ENCODE measurements at places on chromosomes 2 and 18. TPM values are rescaled to one million over a fixed set of nuclear protein-coding genes. Genes with fewer than 3 reads are reported as not detected.

BOD1L2 gene
- total RNA-seq: not detected

ASXL2 gene
- total RNA-seq: 5.6 TPM

SLC9A4 gene
- total RNA-seq: not detected

GATA6 gene
- total RNA-seq: 15.4 TPM

GPR17 gene
- total RNA-seq: not detected

MAPRE3 gene
- 0.90 TPM for total RNA-seq

ZBTB7C gene
- total RNA-seq: not detected

DQX1 gene
- total RNA-seq: 0.09 TPM

IMMT gene
- 63.2 TPM for total RNA-seq

RAPGEF4 gene
- total RNA-seq: 6.2 TPM

PRKAG3 gene
- not detected for total RNA-seq

ADCYAP1 gene
- total RNA-seq: 0.94 TPM

PRSS56 gene
- not detected for total RNA-seq

L3MBTL4 gene
- total RNA-seq: not detected

DPP4 gene
- 5.0 TPM for total RNA-seq

MC5R gene
- not detected for total RNA-seq

CIB4 gene
- total RNA-seq: not detected

GAL3ST2 gene
- not detected for total RNA-seq

SMC6 gene
- 26.0 TPM for total RNA-seq

DTNB gene
- 5.1 TPM for total RNA-seq

SLC5A7 gene
- not detected for total RNA-seq

NT5DC4 gene
- not detected for total RNA-seq

IL18R1 gene
- 3.7 TPM for total RNA-seq

All from endothelial cell of coronary artery (primary cell).